DMS79 treated with DMSO at 0.1 percent for 48 hours (cell line): ENCODE measurements at places on chromosomes 1 and 21.
A peak's percentile ranks its signal among the peaks of the same experiment; 100 is the strongest.

GRCh38 chr1:95043141-95043980 lies 29.4 kb downstream of the ALG14 start:
- DNase-seq: peak; percentile 85

DNA sequence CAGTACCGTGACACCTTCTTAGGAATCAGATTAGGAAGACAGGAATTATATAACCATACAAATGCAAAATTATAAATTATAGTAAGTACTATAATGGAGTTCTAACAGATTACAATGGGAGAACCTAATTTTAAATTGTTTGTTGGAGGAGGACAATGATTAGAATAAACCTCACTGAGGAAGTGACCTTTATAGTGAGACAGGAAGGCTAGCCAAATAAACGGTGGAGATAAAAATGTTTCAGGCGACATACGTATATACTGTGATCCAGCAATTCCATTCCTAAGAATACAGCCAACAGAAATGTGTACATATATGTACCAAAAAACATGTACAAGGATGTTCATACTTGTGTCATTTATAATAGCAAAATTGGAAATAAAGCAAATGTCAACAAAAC lies 15.2 kb downstream of the SYNJ1 start:
- DNase-seq: no peak

DNA sequence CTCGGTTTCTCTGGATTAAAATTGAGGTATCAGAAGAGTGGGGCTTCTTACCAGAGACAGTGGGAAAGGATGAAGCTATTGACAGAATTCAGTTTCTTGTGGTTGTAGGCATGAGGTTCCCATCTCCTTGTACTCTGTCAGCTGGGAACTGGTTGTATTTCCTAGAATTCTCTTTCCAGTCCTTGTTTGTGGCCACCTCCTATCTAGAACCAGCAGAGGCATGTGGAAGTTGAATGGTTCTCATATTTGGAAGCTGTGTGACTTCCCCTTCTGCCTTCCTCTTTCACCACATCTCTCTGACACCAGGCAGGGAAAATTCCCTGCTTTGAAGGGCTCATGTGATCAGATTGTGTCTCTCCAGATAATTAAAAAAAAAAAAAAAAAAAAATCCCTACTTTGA lies 457.7 kb upstream of the ADAMTS5 start:
- no peak for DNase-seq

DNA sequence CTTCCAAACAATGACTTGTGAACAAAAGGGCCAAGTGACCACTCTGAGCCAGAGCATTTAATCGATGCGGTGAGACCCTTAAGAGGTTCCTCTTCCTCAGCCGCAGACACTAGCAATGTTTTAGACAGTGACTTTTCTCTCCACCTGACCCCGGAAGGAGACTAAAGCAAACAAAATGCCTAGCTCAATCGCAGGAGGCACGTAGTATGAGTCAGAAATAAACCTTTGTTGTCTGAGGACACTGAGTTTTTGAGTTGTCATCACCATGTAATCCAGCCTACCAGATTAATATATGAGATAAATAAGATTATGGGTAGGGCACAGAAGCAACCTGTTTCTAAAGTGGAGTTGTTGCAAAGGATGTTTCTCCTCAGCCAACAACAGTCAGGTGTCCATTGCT lies 326.2 kb upstream of the DUSP10 start:
- DNase-seq: no peak

GRCh38 chr1:87399264-87399663 lies 70.6 kb downstream of the LMO4 start:
- peak; percentile 72 for DNase-seq

DNA sequence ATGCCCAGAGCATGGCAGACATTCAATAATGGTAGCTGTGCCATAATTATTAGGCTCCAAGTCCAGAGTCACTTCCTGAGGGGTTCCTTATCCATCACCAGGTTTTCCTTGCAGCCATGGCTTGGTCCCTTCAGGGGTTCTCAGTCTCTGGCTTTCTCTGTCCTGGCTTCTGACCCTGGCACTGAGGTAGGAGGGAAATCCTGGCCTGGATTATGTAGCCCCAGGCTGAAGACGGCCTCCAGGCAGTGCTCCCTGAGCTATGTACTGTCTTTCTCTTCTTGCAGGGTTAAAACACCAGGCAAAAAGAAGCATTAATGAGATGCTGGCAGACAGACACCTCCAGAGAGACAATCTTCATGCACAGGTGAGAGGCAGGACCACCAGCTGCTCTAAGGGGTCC lies 9.5 kb upstream of the PADI3 start:
- DNase-seq: peak; percentile 75

DNA sequence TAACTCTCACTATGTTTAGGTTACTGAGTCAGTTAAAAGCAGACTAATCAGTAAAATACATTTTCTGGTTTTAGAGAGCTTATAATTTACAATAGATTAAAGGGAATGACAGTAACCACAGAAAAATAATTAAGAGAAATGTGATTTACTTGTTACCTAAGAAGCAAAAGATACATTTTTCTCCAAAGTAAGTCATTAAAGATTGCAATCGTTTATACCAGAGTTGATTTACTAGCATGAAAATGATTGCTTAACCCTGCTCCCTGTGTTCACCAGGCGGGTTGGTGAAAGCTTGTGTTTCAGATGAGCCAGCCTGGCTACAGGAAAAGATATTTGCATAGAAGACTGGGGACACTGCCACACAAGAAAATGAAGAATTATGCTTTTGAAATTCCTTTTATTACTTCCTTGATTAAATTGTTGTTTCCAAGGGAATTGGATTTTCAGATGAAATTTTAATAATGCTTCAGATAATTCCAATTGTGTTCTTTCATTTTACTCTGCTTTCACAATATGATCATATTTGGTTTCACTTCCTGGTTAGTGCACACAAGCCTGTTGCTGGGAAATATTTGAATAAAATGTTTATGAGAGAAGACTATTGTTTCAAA lies 27.9 kb downstream of the LRRC8B start:
- peak; percentile 80 for DNase-seq

DNA sequence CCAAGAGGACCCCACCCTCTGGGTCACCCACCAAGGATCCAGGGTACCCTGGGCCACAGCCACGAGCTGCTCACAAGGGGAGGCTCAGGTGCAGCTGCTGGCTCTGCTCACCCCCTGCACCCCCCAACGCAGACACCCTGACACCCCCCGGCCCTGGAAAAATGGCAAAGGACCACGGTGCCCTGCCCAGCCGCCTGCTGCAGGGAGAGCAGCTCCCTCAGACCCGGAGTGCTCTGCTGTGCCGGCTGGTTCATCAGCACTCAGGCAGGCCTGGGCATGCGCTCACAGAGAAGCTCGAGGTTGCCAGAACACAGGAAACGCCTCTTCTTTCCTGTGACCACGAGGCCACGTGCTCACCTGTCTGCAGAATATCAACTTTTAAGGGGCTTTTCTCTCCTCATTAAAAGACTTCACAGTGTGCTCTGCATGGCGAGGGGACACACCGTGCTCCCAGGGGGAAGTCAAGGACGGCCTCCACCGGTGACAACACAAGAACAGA lies 4.3 kb upstream of the C1QTNF12 start:
- DNase-seq: peak; percentile 51

GRCh38 chr21:45747233-45747766 lies 103.8 kb downstream of the PCBP3 start:
- peak; percentile 54 for DNase-seq

GRCh38 chr1:209926045-209926444 lies 12.0 kb upstream of the SYT14 start:
- peak; percentile 99 for DNase-seq

DNA sequence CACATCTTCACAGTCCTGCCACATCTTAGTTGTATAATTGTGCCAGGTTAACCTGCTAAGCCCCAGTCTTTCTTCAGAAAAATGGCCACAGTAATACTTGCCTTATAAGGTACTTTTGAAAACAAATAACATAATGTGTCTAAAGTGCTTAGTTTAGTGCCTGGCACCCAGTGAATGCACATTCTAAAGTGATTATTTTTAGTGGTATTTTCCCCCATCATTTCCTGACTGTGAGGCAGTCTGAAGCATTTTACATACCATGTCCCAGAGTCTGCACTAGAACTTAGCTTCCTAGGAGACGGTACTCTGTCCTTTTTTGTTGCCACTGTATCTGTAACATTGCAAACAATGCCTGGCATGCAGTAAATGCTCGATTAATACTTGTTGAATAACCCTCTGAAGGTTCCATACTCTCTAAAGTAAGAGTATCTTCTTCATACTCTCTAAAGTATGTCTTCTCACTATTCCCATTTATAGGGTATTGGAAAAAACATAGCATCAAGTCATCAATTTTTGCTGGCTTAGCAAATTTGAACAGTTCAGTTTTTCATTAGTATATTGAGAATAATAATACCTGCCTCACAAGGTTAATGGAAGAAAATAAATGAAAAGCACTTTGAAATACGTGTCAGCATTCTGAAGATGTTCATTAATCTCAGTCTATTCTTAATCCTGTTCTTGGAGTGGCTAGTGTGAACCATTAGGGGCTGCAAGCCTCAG lies 43.7 kb downstream of the FMO3 start:
- DNase-seq: no peak

GRCh38 chr1:42746436-42747105 lies 6.5 kb upstream of the CLDN19 start:
- no peak for DNase-seq

DNA sequence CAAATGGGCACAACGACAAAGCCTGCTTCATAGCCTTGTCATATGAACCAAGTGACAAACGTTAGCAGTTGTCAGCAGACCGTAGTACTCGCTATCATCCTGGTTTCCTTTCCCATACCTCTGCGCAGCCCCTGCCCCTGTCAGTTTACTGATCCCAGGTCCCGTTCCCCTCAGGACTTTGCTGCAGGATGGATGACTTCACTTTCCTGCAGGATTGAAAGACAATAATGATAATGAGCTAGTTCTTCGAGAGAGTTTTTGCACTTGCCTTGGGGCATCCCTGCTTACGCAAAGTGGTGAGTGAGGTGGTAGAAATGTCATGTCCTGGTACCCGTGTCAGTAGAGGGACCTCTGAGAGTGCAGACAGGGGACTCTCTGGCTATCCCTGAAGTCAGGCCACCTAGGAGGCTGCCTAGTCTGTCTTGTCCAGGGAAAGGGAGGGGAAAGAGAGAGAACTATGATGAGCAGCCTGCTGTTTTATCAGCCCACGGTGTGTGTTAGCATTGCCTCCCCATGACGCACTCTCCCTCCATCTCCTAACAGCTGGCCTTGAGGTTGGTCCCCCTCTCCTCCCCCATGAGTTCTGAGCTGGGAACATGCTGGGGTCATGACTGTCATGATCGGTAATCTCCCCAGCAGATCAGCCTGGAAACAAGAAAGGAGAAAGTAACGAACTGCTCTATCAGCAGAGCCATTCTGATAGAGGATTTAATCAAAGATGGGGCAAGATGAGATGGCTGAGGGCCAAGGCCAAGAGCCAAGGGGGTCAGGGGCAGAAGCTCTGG lies 53.7 kb downstream of the ELK4 start:
- no peak for DNase-seq

DNA sequence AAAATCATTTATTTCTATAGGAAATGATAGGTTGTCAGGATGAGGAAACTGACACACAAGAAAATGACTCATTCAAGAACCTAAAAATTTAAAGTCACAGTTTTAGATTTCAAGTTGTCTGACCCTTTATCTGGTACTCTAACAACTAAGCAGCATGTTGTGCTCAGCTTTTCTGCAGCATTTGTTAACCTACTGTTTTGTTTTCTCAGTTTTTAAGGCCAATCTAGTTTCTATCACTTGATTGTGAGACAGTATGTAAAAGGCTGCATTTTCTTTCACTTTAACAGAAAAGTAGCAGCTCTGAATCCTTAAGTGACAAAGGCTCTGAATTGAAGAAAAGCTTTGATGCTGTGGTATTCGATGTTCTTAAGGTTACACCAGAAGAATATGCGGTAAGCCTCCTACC lies 59.1 kb downstream of the RALGPS2 start:
- DNase-seq: no peak

GRCh38 chr1:74467786-74468377 lies 44.5 kb downstream of the LRRC53 start:
- DNase-seq: no peak

DNA sequence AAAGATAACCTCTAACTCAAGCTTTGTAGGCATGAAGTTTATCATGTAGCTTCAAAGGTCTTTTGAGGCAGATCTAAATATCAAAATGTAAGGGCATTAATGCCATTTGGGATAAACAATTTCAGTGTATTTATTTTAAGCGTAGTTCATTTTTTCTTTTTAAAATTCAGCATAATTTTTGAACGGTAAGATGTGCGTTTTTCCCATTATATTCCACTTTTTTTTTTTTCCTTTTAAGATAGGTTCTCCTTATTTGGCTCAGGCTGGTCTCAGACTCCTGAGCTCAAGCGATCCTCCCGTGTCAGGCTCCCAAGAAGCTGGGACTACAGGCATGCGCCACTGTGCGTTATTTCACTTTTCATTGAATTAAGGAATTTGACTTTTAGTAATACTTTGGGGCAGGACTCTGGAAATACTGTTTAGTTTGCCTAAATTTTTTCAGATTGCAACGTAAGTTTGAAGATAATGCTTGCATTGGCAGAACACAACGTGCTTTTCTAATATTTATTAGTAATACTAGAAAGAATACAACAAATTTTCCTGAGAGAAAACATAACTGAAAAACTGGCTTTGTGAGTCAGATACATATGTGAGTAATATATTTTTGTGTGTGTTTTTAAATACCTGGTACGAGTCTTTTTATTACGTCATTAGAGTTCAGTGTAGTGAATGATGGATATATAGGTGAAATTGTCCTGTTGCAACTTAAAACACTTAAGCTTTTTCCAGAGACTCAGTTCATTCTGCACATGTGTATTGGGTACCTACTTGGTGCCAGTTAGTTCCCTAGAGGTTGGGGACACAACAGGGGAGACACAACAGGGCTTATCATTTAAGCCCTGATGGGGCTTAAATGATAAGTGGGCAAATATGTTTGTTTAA lies 2.2 kb downstream of the RALGPS2 start:
- no peak for DNase-seq

DNA sequence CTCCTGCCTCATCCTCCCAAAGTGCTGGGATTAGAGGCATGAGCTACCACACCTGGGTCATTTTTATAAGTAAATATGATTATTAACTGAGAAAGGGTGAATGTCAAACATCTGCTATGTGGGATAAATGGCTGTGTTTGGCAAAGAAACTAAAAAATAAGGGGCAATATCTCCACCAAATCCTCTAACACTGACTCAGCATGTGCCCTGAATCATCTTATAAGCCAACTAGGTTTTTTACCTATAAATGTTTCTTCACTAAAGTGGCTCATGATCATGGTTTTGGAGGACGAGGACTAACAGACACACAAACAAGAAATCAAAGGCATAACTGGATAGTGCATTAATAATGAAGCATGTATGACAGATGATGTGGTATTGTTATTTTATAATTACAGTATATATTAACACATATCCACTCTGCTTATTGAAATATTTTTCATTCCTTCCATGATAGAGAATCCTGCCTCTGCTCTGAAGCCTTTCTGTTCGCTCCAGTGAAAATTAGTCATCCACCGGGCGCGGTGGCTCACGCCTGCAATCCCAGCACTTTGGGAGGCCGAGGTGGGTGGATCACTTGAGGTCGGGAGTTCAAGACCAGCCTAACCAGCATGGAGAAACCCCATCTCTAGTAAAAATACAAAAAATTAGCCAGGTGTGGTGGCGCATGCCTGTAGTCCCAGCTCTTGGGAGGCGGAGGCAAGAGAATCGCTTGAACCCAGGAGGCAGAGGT lies 11.7 kb upstream of the ARHGAP29 start:
- DNase-seq: no peak
